ENCODE measurements at places on chromosomes 16 and 17.

GRCh38 chr16:77383606-77384187 is 51.1 kb downstream of the ADAMTS18 start:
- DNase-seq, result no peak

GRCh38 chr17:19346351-19347255 is 15.9 kb downstream of the B9D1 start:
- DNase-seq, result no peak

DNA sequence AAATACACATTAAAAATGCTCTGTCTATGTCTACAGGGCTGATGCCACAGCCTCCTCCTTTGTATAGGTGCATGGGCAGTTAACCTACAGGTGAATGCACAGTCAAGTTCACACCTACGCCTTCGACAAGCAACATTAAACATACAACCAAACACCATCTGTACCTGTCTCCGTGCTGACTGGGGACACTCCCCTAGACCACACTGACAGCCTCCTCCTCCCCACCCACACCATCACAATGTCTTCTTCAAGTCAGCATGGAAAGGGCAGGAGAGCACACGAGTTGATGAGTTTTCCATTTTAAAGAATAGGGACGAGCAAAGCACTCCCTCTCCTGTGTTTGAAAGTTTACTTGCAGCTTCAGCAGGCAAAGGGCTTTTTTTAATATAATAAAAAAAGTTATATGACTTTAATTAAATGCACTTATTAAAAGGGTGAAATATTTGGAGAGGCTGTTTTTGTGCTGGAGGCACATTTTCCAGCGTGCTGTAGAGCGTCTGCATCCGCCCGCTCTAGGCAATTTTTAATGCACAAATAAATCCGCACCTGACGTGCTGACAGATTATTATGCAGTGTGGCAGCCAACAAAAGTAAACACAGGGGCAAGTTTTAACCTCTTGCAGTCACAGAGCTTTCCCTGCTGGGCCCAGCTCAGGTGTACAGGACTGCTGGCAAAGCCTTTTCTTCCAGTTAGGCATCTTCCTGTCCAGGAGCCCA is 367.9 kb downstream of the SOX9 start:
- no peak for DNase-seq

DNA sequence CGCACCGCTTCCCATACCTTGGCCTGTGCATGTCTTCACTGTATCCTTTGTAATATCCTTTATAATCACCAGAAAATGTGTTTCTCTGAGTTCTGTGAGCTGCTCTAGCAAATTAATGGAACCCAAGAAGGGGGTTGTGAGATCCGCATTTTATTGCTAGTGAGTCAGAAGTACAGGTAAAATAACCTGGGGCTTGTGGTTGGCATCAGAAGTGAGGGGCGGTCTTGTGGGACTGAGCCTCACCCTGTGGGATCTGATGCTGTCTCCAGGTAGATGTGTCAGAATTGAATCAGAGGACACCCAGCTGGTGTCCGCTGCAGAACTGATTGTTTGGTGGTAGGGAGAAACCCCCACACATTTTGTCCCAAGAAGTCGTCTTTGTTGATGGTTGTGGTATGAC is 382.4 kb downstream of the SNX29 start:
- DNase-seq, result no peak

- no peak for DNase-seq
Observed at GRCh38 chr17:67390006-67390645, 13.0 kb downstream of the PITPNC1 start.
